Progenitor cell of endocrine pancreas (in vitro differentiated cells): ENCODE measurements at places on chromosomes 6 and 20. TPM values are rescaled to one million over a fixed set of nuclear protein-coding genes. Genes with fewer than 3 reads are reported as not detected.

DNA sequence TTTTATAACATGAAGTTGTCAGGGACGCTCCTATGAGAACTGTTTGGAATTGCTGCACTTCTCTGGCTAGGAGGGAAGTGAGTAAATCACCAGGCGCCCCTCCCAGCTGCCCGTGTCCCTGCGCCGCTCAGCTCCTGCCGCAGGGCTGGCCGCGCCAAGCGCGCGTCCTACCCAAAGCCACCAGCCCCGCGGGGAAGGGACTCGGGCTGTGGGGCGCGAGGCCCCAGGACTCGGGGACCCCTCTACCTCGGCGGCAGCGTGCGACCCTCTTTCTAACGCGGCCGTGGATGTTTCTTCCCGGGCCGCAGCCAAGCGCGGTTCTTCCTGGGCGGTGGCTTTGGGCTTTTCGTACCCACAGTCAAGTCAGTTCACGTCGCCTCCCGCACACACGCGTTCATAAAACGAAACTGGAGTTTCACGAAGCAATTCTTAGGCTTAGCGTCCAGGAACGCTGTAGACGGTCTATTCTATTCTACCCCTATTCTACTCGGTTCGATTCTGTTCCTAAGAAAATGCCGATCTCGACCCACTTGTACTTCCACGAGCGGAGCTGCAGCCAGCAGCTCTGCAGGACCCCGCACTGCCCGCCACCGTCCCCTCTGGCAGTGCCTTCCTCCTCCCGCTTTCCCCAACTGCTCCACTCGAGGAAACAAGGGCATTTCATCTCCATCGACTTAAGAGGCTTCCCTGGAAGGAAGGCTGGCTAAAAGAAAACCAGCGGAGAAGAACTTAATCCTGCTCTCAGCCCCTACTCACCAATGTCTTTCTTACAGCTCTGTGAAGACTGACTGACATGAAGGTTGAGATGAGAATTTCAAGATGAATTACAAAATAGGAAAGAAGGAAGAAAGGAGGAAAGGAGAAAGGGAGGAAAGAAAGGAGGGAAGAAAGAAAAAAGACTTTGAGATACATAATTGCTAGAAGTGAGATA, 15.4 kb downstream of the FOXC1 start:
- peak overlapping the region; percentile 18 for H3K4me3 ChIP-seq
- peaks cover 81% of the 10 kb centered on the region for H3K27me3 ChIP-seq
- H3K36me3 ChIP-seq, result peaks cover 3% of the 10 kb centered on the region
- peak overlapping the region; percentile 26 for H3K27ac ChIP-seq

GRCh38 chr6:55872866-55873265, 2.5 kb downstream of the BMP5 start:
- no peak overlapping the region for H3K4me3 ChIP-seq
- no peaks in the 10 kb centered on the region for H3K36me3 ChIP-seq
- DNase-seq, result no peak
- H3K4me1 ChIP-seq, result peaks cover 10% of the 10 kb centered on the region
- H3K27ac ChIP-seq, result no peak overlapping the region

DNA sequence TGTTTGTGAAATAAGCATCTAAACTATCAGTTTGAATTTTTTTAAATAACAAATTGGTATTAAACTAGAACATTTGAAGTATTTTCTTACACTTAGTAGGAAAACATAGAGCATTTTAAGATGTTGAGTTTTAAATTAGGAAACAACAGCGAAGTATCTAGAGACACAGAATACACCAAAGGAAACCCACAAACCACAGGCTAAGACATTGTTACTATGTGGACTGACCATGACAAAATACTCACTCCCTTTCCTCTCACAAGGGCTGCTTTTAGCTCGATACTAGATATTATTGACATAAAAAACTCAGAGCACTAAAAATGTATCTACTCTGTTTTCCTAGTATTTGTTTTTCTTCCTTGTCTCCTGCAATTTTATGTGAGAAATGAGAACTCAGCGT, 266.0 kb upstream of the CITED2 start:
- no peak for DNase-seq
- peaks cover 11% of the 10 kb centered on the region for H3K4me1 ChIP-seq
- H3K36me3 ChIP-seq, result no peaks in the 10 kb centered on the region
- H3K27me3 ChIP-seq, result no peaks in the 10 kb centered on the region
- no peak overlapping the region for H3K27ac ChIP-seq
- H3K4me3 ChIP-seq, result no peak overlapping the region

DNA sequence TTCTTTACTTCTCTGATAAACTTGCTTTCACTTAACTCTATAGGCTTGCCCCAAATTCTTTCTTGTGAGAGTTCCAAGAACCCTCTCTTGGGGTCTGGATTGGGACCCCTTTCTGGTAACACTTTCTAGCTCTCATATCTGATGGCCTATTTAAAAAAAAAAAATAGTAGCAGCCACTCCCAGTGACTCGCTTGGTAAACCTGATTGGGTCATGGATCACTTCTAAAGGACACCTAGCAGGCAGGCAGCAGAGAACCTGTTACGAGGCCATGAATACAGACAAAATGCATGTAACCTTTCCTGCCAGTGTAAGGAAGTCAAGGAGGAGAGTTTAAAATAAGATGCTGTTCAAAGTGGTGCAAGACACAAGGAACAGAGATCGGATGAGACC, 9.1 kb upstream of the SERPINB6 start:
- H3K27me3 ChIP-seq, result peaks cover 5% of the 10 kb centered on the region
- no peaks in the 10 kb centered on the region for H3K36me3 ChIP-seq
- DNase-seq, result no peak
- no peak overlapping the region for H3K27ac ChIP-seq

GRCh38 chr6:119536666-119537065, 187.1 kb upstream of the MAN1A1 start:
- no peaks in the 10 kb centered on the region for H3K36me3 ChIP-seq
- no peak for DNase-seq
- peaks cover 11% of the 10 kb centered on the region for H3K27me3 ChIP-seq

DNA sequence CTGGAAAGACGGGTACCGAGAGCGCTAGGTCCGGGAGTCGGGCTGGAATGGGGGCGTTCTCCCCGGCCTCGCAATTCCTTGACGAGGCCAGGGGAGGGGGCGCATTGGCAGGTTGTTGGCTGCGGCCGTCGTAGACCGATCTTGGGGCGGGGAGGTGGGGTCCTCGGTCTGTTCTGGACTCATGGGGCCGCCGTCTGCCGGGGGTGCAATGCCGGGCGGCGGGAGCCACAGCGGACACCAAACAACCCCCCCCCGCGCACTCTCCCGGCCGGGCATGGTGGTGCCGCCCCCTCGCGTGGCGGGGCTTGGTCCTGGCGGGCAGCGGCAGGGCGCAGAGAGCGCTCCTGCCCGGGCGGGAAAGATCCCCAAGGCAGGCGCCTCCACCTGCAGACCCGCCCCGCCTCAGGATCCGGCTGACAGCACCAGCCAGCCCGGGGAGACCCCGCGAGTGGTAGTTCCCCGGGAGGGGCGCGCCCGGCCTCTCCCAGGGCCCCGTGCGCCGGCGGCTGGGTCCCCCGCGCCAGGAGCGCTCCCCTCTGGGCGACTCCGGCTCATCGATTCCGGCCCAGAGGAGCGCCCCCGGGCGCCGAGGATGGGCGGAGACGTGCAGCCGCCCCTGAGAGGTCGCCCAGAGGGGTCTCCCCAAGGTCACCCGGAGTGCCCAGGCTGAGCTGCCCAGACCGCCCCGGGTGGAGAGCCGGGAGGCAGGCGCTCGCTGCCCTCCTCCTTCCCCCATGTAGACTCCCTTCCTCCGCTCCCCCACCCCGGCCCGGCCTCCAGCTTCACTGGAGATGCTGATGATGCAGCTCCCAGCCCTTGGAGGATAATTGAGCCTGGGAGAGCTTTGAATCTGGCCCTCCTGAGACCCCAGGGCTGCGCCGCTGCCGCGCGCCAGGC, 709 bp downstream of the PPP1R16B start:
- H3K27me3 ChIP-seq, result peaks cover 62% of the 10 kb centered on the region
- H3K4me1 ChIP-seq, result no peaks in the 10 kb centered on the region
- H3K36me3 ChIP-seq, result no peaks in the 10 kb centered on the region
- peak overlapping the region; percentile 66 for H3K4me3 ChIP-seq
- peak; percentile 18 for DNase-seq
- no peak overlapping the region for H3K27ac ChIP-seq

The WFDC2 gene
- total RNA-seq, result 161 and 188 TPM in 2 replicates

The GMPR gene
- total RNA-seq, result 0.50 and 1.3 TPM in 2 replicates

The CTSA gene
- 91.3 and 92.1 TPM in 2 replicates for total RNA-seq
